ENCODE measurements at places on chromosomes 7 and 10.

DNA sequence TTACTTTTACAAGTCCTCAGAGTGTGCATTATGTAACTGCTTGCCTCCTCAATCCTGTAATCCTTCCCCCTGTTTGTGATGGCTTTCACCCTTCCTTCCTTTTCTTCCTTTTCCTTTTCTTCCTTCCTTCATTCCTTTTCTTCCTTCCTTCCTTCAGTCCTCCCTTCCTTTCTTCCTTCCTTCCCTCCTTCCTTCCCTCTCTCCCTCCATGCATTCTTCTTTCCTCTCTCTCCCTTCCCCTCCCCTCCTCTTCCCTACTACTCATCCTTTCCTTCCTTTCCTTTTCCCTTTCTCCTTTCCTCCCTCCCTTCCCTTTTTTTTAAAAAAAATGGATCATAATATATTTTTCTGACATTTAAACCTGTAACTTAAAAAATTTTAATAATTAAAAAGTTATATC is 22.2 kb upstream of the ABCA13 start:
- DNase-seq = no peak

- no peak for DNase-seq
Observed at GRCh38 chr10:84525120-84525806, 196.9 kb downstream of the CCSER2 start.

DNA sequence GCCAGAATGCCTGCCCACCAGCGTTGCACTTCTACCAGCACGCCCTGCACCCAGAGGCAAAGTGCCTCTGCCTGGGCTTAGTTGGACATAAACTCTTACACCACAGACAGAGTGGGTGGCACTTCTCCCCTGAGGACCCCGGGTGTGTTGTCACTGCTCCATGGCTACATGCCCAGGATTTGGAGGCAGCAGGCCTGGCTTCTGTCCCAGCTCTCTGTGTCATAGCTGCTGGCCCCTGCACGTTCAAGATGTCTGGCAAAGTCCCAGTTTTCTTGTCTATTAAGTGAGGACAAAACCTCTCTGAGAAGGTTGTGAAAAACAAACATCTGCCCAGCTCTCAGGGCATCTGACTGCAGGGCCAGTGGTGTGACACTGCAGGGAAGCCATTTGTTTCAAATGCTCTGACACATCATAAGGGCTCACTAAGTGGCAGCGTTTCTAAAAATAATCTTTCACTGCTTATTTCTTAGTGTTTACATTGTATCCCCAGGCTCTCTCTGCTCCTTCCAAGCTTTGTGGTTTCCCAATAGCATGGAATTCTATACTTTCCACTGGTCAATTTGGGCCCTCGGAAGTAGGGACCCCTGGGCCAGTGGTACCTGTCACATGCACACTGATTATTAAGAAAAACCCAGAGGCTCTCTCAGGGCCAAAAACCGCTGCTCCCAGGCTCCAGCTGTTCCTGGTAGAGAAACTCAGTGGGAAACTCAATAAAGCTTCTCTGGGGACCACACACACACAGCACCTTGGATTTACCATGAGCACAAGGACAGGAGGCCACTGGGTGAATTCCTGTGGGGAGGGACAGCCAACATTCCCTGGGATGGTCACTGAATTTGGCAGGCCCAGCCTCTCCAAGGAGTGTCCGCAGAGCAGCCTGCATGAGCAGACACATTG is 86.2 kb upstream of the ANLN start:
- no peak for DNase-seq

DNA sequence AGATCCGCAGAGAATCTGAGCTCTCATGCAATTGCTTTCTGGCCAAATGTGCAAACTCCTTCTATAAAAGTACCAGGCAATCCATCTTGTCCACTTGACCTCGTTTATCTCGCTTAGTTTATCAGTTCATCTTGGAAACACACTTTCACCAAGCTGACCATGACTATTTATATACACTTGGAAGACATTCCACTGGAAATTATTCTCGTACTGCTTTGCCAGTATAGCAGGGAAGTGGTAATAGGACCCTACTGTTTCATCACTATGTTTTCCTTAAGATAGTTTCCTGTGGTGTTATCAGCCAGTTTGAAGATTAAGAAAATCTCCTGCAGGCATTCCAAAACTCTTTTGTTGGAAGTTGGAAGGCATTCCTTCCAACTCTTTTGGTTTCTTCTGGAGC is 115.3 kb upstream of the FAM171A1 start:
- no peak for DNase-seq

- no peak for DNase-seq
Observed at GRCh38 chr7:110050785-110051184, 1040.1 kb upstream of the LRRN3 start.

- DNase-seq = no peak
Observed at GRCh38 chr7:80279760-80280159, 145.1 kb downstream of the GNAI1 start.

GRCh38 chr10:129727495-129727894 is 236.6 kb downstream of the EBF3 start:
- DNase-seq = no peak

DNA sequence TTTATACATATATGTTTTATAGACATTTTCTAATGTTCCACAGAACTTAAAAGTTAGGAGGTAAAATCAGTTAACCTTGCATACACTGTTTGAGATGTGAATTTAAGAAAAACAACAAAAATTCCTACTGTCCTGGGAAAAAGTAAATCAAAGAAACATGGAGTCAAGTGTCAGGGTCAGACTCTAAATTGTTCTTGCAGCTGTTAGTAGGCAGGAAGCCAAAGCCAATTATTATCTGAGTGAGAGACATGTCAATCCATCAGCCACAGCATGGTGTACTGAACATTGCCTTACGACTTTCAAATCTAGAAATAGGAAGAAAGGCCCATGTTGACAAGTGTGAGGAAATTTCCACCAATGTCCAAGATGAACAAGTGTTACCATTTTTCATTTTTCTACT is 461.2 kb upstream of the MBL2 start:
- no peak for DNase-seq

DNA sequence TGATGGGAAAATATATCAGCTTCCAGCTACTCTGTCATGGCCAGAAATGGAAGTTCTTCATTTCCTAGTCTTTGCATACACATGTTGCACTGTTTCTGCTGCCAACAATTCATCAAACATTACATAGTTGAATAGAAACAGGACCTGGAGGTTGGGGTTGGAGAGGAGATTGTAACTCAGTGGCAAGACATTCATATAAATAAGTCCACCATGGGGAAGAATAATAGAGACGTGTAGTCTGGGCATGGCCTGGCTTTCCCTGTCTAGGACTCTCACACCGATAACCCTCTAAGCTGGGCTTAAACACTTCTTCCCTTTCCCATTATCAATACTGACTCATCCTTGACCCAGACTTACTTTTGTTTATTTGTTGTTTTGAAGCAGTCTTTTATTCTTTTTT is 155.7 kb downstream of the PLPP4 start:
- no peak for DNase-seq

GRCh38 chr10:110649347-110650264 is 5.5 kb downstream of the RBM20 start:
- no peak for DNase-seq

DNA sequence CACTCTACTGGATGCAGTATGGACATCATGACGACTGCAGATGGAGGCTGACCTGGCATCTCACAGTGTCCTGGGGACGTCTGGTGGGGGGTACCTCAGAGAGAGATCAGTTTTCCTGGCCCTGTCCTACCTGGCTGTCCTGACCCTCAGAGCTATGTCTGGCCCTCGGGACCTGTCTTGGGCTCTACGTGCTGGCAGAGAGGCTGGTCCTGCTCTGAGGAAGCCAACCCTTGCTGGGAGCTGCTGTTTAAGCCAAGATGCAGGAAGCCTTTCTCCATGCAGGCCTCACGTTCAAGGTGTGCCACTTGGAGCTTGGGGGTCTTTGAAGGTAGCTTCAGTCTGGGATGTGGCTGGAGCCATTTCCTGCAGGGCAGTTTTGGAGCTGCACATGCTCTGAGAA is 42.1 kb upstream of the CXCL12 start:
- no peak for DNase-seq

DNA sequence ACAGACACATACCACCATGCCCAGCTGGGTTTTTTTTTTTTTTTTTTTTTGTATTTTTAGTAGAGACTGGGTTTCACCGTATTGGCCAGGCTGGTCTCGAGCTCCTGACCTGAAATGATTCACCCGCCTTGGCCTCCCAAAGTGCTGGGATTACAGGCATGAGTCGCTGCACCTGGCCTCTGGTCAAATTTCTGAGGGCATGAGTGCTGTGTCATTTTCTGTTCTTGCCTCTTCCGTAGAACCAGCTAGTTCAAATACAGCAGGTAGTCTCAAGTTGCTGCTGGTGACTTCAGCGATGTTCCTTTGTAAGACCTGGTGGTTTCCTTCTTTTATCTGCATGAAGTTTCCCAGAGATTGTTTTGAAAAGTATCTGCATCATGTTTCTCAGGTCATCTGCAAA is 134.8 kb upstream of the SHH start:
- DNase-seq = no peak

DNA sequence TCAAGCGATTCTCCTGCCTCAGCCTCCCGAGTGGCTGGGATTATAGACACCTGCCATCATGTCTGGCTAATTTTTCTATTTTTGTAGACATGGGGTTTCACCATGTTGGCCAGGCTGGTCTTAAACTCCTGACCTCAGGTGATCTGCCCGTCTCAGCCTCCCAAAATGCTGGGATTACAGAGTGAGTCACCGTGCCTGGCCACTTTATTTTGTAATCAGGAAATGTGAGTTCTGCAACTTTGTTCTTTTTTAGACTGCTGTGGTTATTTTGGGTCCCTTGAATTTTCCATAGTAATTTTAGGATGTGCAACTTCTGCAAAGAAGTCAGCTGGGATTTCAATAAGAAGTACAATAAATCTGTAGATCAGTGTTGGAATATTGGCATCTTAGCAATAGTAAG is 96.8 kb downstream of the CYTH3 start:
- DNase-seq = no peak
